NCI-H510A (cell line): ENCODE measurements at places on chromosomes 11 and 22.
A peak's percentile ranks its signal among the peaks of the same experiment; 100 is the strongest.

DNA sequence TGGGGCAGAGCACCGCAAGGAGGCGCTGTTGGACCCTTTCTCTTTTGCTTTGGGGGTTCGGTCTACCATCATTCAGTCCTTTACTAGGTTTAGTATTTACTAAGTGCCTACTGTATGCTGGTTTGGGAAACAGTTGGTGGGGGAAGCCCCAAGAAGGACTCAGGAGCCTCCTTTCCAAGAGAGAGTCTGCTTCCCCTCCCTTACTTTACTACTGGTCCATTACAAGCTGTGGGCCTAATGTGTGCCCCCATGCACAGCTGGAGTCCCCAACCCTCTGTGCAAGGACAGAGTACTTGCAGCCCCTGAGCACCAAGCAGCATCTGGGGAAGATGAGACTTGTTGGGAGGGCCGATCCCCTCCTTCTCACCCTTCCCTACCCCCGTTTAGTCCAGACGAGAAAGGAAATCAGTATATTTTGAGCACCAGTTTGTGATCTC lies 876 bp upstream of the UBE2L6 start:
- no peak for DNase-seq

GRCh38 chr11:61571869-61572268 lies 9.0 kb downstream of the SYT7 start:
- no peak for DNase-seq

DNA sequence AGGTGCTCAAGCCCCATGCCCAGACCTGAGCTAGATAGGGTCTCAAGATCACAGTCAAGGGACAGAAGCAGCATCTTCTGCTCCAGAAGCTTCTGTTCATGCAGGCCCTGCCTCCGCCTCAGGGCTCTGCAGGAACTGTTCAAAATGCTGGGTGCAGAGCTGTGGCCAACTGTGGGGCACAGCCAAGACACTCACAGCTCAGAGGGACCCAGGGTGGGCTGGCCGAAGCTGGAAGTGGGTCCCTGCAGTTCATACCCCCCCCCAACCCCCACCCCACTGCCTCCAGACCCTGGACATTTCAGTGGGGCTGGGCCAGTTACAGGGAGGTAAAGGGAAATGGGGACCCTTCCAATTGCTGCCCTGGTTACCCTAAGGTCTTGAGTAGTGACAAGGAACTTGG lies 129.0 kb downstream of the CRYBB2 start:
- no peak for DNase-seq

DNA sequence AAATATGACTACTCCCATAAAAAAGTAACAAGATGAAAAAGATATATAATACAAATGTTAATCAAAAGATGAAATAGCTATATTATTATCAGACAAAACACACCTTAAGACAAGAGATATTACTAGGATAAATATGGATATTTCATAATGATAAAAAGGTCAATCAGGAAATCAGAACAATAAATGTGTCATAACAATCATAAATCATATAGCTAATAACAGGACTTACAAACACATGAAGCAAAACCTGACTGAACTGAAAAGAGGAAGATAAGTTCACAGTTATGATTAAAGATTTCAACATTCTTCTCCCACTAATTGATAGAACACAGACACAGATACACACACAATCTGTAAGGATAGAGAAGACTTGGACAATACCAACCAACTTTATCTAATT lies 47.2 kb downstream of the EIF3M start:
- DNase-seq, result no peak

- DNase-seq, result no peak
Measured at GRCh38 chr22:24225044-24225601, 19.8 kb downstream of the GGT5 start.

DNA sequence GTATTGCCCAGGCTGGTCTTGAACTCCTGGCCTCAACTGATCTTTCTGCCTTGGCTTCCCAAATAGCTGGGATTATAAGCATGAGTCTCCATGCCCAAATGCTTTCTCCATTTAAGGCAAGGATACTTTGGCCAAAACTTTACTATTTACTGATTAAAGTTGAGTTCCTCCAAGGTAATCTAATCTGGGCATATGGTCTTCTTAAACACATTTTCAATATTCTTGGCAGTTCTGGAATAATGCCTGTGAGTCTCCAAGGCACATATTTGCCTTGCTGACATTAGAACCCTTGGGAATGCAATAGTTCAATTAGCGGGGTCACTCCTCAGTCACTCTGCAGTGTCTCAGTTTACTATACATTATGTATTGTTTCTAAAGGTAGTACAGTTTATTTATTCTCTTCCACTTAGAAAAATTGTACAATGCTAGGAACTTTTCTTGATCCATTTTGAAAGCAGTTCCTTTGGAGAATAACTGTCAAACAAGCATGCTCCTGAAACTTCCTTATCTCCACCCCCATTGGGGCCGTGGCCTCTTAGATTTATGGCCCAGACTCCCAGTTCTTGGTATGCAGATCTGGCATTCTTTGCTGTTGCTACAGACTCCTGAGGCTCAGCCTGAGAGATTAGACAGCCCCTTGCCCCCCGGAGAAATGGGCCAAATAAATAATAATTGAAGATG lies 13.1 kb upstream of the RAB38 start:
- DNase-seq, result no peak

GRCh38 chr11:9155930-9156329 lies 64.5 kb upstream of the SCUBE2 start:
- DNase-seq, result no peak

DNA sequence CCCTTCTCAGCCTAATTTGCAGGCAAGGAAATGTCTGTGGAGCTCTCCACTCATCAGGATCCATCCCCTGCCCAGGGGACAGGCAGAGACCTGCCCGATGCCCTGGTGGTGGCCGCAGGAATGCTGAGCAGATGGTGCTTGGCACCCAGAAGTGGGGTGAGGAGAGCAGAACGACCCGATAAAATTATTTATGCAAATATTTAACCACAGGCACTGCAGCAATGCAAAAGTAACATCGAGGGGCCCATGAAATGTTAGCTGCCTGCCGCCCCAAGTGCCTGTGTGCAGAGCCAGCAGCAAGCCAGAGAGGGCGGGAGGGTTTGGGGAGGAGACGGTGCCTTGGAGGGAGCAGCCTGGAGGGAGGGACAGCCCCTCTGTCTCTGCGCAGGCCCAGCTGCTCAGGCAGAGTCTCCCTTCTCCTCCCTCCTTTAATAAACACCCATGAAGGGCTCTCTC lies 205.5 kb downstream of the CTTN start:
- DNase-seq, result peak; percentile 58

GRCh38 chr22:21598302-21598701 lies 30.8 kb downstream of the UBE2L3 start:
- no peak for DNase-seq

- DNase-seq, result no peak
Measured at GRCh38 chr11:92399705-92400104, 175.1 kb downstream of the FAT3 start.

GRCh38 chr11:35344681-35345574 lies 74.4 kb downstream of the SLC1A2 start:
- DNase-seq, result no peak

- no peak for DNase-seq
Measured at GRCh38 chr11:11513422-11513821, 108.4 kb downstream of the GALNT18 start.

DNA sequence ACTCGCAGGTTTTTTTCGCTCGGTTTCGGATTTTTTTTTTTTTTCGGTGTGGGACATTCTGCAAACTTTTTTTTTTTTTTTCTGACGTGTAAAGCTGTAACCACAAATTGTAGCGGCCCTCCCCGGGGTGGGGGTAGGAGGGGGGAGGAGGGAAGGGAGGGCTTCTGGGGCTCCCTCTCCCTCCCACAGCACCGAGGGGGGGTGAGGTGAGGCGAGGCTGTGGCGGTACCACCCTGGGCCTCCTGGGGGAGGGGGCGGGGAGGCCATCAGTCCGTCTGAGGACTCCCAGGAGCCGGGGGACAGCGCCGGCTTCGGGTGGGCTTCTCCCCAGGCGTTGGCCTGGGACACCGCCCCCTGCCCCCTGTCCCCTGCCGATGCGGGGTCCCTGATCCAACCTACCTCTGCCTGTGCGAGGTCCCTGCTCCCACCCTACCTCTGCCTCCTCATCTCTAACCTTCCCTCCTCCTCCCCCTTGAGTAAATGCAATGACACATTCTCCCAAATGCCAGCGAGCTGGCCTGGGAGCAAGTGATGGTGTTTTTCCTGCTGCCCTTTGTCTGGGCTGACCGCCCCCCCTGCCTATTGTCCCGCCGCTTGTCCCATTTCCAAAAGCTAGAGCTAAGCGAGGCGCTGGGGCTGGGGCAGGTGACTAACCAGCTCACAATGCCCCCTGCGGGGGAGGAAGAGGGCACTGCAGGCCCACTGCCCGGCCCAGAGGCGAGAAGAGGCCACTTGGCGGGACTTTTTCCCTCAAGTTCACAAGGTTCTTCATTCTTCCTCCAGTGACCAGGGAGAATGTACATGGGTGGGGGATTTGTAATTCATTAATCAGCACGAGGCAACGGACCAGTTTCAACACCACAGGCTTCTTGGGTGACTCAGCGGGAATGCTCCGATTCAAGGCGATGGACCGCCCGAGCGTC lies 511 bp upstream of the CLCF1 start:
- peak; percentile 36 for DNase-seq

- DNase-seq, result no peak
Measured at GRCh38 chr11:107741044-107741823, 29.4 kb upstream of the SLN start.

DNA sequence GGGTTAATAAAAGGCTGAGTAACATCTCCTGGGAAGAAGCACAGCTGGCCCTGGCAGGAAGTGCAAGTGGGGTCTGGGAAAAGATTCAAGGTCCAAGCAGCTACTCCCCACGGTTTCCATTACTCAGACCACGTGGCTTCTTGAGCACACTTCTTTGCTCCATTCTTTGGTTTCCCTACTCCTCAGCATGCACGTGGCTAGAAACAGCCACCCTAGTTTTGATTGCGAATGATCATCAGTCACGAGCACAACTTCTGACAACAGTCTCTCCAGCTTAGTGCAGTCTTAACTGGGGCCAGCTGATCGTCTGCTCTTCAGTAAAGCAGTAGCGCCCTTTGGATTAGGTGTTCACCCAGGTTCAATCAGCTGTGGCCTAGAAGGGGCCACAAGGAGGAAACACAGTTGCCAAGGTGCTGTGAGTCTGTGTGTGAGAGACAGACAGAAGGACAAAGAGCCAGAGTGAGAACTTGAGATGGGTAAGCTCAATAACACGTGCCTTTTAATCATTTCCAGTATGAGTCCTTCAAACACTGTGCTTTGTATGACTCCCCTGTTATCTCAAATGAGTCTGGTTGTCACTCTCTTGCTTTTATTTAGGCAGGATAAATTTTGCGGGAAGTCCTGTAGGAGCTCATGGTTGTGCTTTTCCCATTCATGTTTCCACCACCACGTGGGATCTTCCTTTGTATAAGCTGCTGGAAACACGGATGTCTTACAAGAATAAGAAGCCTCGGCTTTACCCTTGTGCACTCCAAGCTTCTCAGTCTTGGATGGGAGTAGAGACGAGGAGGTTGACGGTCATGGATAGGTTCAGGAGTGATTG lies 901 bp upstream of the PARVA start:
- DNase-seq, result no peak
